IMR-90 (cell line): ENCODE measurements at places on chromosomes 4 and X.

- DNase-seq, result no peak
Measured at GRCh38 chr4:170169699-170170098, 79.9 kb upstream of the AADAT start.

- peak; percentile 72 for DNase-seq
Measured at GRCh38 chr4:145289403-145290076, 109.2 kb upstream of the OTUD4 start.

- DNase-seq, result no peak
Measured at GRCh38 chrX:10098270-10098713, 58.5 kb upstream of the CLCN4 start.

DNA sequence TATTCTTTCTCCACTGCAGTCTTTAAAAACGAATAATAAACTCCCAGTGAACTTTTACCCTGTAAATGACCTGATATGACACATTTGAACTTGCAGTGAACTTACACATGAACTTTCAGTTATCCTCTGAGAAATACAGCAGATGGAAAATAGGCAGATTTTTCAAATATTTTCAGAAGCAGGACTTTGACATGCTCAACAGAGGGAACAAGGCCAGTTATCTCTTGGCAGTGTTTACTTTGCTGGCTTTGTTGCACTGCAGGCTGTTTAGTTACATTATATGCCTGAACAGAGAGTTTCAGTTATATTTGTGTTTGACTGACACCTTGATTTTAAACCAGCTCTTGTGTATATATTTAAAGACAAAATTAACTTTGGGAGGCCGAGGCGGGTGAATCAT lies 47.6 kb upstream of the FGG start:
- DNase-seq, result no peak

GRCh38 chrX:41326431-41326830 lies 7.5 kb upstream of the DDX3X start:
- no peak for DNase-seq

- DNase-seq, result no peak
Measured at GRCh38 chr4:129708784-129709183, 612.8 kb downstream of the C4orf33 start.

DNA sequence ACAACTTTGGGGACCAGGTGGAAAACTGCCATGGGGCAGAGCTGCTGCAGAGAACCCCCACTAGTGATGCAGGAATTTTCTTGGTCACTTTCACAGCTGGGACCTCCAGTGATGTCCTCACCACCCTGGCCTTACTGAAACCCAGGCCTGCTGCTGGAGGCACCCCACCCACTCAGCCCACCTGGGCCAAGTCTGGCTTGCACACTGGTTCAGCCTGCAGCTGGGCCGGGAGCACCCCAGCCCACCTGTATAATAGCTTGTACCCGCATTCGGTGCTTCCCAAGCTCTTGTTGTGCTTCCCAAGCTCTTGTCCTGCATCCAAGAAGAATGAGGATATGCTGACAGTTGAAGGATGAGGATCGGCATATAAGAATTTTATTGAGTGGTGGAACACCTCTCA lies 86.4 kb upstream of the ZMAT1 start:
- DNase-seq, result no peak

DNA sequence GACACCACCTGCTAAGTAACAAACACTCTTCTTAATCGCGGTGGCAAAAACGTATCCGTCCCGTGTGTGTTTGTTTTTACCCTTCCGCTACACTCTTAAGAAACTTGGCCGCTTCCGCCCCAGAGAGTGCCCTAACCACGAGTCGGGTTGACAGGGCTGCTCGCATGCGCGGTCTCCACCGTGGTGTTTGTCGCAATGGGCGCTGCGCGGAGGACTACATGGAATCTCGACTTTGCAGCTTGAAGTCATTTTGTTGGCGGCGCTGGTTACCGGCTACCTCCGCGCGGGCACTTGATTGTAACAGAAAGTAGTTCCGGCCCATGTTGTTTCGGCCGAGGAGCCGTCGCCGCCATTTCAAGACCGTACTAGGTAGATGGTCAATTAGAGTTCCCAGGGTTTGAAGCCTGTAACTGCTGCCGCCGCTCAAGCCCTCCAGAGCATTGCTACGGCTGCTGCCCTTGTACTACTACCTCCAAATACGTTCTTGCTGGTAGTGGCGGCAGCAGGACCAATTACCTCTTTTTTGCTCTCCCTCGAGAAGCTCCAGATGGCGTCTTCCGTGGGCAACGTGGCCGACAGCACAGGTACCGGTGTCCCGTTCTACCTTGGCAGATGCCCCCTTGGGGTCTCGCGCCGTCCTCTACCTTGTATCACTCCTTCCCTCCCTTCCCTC lies at the start of gene OGT:
Gene OGT (plus strand): TSS at position 352 of the 673 bp plus-strand sequence. CDS start 196 bp downstream, at position 548.
- peak; percentile 97 for DNase-seq

GRCh38 chr4:30901461-30902451 lies 181.6 kb downstream of the PCDH7 start:
- no peak for DNase-seq

- DNase-seq, result no peak
Measured at GRCh38 chr4:184887947-184888346, 62.2 kb upstream of the ACSL1 start.

GRCh38 chr4:184011826-184012380 lies 106.8 kb downstream of the STOX2 start:
- no peak for DNase-seq

GRCh38 chr4:7658341-7659204 lies 223.8 kb upstream of the PSAPL1 start:
- peak; percentile 79 for DNase-seq

DNA sequence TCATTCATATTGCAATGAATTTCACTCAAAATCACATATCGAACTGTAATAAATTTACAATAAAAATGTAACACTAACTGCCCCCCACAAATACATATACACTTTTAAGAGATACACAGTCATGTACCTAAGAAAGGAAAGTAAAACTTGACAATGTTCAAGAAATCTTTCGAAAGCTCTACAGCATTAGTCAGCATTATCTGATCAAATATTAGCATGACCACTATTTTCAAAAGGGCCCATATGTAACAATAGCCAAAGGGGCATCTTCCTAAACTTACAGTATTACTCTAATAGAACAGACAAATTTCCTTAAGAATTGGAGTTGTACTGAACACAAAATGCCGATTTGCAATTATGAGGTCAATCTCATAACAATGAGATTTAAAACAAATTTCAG lies 51.8 kb downstream of the STX18 start:
- peak; percentile 39 for DNase-seq

DNA sequence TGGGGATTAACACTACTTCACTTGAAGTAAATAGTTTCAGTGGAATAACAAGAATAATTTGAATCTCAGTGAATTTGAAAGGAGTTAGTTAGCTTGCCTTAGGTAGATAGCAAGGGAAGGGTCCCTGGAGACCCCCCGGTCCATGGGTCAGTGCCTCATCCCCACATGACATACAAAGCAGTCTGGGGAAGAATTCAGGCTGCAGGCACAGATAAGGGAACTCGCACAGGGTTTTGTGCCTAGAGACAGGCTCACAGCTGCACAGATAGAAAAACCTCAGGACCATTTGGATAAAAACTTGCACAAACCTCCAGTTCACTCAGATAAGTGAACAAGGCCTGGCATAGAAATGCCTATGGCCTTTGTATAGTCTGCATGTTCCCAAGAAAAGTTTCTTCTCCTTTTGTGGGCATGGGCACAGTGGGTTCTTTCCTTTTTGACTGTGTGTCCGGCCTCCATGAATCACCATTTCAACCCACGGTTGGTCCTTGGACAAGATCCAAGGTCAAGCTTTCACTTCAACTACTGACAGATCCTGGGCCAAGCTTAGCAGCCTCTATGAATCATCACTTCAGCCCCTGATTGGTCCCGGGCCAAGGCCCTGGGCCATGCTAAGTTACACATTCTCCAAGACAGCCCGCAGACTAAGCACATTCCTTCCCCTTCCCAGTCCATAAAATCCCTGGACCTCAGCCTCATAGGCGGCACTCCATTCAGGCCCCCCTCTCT lies 108.3 kb upstream of the KLHL4 start:
- peak; percentile 24 for DNase-seq

- DNase-seq, result no peak
Measured at GRCh38 chr4:123073650-123074049, 151.3 kb upstream of the NUDT6 start.

- DNase-seq, result peak; percentile 13
Measured at GRCh38 chr4:108830509-108831244, 67.8 kb upstream of the ETNPPL start.

DNA sequence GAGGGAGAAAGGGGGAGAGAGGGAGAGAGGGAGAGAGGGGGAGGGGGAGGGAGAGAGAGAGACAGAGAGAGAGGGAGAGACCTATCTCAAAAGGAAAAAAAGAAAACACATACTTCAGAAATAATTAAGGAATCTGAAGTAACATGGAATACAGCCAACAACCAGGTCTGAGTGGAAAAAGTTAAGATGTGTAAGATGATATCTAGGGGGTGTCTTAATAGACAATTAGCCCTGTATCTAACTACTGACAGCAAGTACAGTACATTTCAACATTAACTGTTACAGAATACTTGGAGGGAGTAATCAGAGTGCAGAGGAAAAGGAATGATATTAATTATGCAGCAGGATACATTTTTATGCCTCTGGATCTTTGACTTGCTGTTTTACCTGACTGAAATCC lies 22.4 kb downstream of the NUP54 start:
- DNase-seq, result no peak

- peak; percentile 73 for DNase-seq
Measured at GRCh38 chrX:39753293-39753996, 344.3 kb downstream of the BCOR start.

GRCh38 chrX:16855363-16856075 lies 14.6 kb downstream of the RBBP7 start:
- DNase-seq, result no peak

DNA sequence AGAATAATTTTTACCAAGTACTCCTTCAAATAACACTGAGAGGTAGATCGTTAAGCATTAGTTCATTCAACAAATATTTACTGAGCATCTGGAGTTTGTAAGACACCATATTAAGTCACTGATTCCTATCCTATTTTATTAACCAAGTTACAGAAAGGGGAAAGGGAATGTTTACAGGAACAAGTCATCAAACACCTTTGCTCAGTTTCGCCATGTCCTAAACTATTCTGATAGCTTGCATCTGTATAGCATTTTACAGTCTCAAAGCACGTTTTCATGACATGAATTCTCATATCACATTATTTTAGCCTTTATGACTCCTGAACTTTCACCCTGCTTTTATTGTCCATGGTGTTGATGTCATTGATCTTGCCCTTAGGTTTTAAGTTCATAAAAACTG lies 89.2 kb downstream of the AREG start:
- DNase-seq, result no peak

GRCh38 chr4:38723114-38723513 lies 59.1 kb downstream of the KLF3 start:
- no peak for DNase-seq

GRCh38 chrX:25016938-25017598 lies 1.3 kb upstream of the ARX start:
- DNase-seq, result no peak

GRCh38 chr4:48543796-48544195 lies 53.7 kb downstream of the ZAR1 start:
- DNase-seq, result peak; percentile 15

- DNase-seq, result no peak
Measured at GRCh38 chr4:139202991-139203390, 26.0 kb upstream of the ELF2 start.

DNA sequence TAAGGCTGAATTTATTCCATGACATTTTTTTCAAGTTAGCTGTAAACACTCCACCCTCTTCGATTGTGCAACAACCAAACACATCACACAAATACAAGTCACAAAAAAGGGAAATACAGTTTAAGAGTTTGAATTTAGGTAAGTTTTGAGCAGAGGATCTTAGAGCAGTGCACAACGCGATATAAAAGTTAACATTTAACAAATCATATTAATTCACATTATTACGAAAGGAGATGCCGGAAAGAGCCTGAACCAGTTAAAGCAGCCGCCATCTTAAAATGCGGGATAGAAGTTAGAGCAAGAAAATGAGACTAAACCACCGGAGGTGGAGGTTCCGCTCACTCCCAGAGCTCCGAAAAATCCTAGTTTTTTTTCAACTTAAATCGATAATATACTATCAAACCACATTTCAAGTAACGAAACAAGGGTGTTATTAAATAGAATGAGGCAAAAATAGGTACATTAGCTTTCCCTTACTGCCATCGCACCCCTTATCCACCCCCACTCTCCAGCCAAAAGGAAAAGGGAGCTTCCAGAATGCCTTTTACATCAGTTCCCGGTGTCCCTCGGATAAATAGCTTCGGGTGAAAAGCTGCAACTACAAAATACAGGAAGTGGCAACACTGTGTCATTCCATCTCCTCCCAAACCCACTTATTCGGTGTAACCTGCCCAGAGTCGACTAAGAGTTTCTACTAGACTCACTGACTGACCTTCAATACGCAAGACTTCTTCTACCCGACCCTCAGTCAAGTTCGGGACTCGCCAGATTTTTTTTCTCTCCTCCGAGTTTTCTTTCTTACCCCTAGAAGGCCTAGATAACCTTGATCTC lies 1.9 kb downstream of the UBE2D3 start:
- peak; percentile 73 for DNase-seq

GRCh38 chr4:179182741-179183140 lies 1740.5 kb upstream of the AGA start:
- no peak for DNase-seq

DNA sequence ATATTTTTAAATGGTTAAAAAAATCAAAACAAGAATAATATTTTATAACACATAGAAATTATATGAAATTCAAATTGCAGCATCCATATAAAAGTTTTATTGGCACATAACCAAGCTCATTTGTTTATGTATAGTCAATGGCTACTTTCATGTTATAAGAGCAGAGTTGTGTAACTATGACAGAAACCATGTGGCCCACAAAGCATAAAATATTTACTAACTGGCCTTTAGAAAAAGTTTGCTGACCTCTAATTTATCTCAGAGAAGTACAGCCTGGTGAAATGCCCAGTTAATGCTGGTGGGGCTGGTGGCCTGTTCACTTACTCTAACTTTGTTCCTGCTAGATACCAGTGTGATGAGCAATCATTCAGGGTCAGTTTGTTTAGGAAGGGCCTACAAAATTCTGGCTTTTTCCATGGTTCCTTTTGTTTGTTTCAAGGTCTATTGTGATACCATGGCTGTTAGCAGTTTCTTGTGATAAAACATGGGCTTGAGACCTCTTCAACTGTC lies 104.6 kb downstream of the PPP1R2C start:
- DNase-seq, result no peak

DNA sequence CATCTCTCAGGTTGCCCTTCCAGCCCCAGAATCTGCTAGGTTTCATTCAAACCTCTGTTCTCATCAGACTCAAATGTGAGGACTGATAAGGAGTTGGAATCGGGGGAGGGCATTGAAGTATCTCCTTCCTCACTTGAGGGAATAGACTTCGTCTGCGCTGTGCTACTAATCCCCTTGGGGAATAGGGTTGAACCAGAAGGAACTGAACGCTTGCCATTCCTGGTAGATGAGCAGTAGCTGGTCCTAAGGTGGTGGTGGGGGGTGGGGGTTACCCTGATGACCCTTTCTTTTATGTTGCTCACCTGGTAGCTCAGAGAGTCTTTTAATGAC lies 692 bp upstream of the SLC9A7 start:
- peak; percentile 26 for DNase-seq
